ENCODE measurements at places on chromosomes 12 and 14.
A peak's percentile ranks its signal among the peaks of the same experiment; 100 is the strongest.

DNA sequence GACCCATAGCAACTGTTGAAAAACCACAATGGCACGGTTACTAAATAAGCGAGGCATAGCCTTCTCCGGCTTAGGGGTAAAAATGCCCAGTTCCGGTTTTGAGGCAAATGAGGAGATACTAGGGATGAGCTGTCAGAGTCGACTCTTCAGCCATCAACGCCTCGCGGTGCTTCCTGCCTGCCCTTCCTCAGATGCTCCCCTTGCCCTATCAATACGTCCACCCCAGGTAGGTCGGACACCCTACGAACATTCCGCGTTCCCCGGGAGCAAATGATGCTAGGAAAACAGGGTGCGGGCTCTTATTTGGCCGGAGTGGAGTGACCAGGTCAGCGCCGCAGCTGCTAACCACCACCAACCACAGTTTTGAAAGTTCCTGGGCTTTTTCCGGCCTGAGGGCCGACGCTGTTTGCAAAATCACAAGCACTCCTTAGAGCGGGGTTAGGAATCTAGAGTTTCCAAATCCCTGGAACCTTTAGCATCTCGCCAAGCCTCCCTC is 1.2 kb downstream of the SRSF9 start:
- peak; percentile 15 for DNase-seq

DNA sequence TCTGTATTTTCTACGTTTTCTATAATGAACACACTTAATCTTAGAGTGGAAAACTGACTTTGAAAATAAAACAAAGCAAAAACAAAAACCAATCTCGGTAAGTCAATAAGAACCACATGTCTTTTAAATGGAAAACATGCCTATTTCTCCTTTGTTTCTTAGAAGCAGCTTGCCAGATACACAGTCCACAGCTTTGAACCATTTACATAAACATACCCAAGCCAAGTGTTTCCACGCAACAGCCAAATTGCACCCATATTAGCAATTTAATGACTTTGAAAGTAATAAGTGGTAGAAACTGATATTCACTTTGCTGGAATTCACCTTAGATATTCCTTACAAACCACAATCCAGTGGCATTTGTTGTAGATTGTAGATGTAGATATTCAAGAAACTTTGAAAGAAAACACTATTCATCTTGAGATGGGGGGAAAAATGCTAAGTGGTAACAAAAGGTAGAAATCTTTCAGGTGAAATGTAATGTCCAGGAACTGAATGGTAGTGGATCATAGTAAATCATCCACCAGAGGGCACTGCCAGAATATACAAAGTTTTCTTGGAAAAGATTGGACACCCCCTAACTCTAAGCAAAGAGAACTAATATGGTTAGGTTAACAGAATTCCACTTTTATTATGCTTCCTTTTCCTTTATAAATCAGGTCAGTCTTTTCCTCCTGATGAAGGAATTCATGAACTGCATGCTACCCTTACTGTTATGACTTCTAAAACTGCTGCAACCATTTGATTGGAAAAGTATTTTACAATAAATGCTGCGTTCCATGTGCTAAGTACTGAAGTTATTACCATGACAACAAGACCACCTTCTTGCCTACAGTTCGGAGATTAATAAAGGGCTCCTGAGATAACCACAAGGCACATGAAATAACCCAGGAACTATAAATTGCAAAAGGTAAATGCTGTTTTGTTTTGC is 69.8 kb downstream of the RERG start:
- no peak for DNase-seq

GRCh38 chr14:76510181-76510580 is 134.2 kb downstream of the ESRRB start:
- DNase-seq, result no peak

- DNase-seq, result no peak
Observed at GRCh38 chr12:124130691-124131591, 157.9 kb downstream of the ZNF664 start.

DNA sequence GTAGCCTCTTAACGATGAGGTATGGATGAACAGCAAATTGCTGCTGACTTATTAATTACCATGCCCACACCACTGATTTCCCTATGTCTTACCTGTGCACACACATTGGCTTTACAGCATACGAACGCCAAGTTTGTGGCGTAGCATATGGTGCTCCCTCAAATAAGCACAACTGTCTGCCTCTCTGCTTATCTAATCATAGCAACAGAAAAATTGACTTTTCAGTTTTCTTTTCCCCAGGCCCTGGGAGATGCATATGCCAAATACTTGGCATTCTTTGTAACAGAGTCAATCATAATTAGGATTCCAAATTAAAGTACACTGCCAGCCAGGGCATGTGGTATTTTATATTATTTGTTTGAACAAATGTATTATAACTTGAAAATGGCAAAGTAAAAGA is 625.5 kb downstream of the DIO2 start:
- no peak for DNase-seq

DNA sequence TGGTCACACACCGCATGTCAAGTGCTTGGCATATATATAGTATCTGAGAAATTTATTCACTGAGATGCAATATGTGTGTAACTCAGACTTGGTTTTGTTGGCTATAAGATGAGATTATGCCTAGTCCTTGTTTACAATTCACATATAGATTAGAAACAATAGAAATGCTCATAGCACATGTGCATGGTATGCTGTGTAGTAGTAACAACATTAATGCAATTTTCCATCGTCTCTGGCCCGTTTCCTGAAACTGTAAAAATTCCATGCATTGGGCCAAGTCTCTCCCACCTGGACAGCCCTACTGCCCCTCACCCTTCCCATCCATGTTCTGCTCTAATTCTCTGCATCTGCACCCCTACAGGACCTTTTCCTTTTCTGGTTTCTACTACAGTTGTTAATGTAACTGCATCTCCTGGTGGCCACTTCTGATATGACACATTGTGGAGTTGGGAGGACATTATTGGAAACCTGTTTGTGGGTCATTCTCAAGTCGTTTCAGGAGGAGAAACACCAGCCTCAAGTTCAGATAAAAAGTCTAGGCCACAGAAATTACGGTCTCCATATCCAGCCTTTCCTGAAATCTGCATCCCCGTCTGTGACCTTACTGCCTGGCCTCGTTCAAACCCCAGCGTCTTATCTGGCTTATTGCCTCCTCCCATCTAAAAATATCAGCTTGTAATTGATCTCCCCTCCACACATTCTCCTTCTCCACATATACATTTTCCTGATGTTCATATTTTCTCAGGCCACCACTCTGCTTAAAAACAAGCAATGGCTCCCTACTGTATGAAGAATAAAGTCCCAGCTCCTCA is 37.5 kb downstream of the EMP1 start:
- no peak for DNase-seq

DNA sequence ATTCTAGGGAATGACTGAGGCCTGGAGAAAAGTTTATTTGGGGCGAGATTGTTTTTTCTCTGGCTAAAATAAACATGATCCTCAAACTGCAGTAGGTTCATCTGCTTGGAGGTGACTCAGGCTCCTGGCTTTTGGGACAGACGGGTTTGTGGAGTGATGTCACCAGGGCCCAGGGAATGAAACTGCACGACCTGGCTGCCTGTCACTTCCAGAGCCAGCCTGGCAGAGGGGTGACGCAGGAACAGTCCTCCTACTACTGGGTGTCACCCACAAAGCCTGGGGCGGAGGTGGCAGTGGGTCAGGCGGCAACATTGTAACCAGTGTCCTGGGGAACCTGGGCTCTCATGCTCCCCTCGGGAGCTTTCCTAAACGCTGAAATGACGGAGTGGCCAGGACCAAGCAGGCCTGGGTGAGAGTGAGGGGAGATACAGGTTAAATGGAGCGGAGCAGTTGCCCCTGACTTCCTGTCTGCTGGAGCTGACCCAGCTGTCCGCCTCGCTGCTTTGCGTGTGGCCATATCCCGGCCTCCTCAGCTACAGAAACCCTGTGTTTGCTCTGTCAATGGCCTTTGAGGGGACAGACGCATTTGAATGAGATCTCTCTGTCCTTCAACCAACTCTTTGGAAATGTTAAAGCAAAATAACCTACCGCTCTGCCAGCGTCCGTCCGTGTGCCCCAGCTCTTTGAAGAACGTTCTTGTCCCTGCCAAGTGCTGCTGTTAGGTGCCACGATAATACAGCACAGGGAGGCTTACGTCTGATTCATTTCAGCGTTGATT is 6.5 kb downstream of the HIP1R start:
- DNase-seq, result no peak

- DNase-seq, result no peak
Observed at GRCh38 chr12:40045656-40046055, 60.2 kb downstream of the SLC2A13 start.

- DNase-seq, result no peak
Observed at GRCh38 chr12:16634786-16635185, 28.8 kb upstream of the LMO3 start.

DNA sequence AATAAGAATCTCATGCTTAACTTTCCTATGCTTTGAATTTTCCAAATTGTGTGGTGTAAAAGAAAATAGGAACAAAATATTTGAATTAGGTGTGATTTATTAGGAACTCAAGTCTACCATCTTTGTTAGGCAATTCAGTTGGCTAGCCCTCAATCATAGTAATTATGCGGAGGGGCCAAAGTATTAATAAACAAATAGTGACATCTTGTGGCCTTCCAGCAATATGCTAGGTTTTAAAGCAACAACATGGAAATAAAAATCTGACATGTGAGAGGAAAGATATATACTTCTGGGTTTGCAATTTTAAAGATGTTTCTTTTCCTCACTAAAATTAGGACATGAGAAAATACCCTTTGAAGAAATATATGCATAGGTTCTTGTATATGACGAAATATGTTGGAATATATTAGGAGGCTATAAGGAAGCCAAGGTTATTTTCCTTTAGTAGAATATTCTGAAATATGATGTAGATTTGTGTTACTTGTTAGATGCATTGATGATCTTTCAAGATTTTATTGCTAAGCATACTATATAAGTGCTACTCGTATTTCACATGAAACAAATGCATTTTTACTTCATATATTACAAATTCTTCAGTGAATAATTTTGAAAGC is 200.4 kb downstream of the PTPRO start:
- DNase-seq, result no peak

- DNase-seq, result no peak
Observed at GRCh38 chr12:112598626-112599025, 179.9 kb downstream of the PTPN11 start.

DNA sequence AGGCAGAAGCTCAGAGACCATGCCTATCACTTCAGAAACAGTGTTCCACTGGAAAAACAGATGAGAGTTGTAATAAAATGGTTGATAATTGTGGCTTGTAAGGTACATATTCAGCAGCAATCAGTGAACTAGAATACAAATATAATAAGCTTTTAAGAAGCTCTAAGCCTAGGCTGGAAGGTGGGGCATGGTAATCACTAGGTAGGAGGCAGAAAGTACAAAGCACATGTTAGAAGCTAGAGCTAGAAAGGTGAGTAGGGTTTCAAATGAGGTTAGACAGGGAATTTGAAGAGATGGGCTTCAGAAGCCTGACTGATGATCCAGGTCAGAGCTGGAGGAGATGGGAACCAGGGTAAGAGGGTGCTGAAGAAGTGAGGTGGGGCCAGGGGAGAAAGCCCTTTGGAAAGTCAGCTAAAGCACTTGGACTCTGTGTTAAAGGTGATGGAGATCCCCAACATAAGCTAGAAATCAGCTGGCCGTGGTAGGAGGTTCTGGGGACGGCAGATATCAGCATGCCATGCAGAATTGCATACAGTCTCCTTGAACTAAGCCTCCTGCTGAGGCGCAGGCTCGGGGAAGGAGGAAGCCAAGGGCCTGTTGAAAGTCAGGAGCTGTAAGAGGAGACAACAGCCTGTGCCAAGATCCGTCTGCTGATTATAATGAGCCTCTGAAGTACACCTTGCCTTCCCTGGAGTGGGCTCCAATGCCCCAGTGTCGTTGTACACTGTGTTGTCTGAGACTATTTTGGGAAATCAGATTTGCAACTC is 659.4 kb downstream of the BCL11B start:
- no peak for DNase-seq

DNA sequence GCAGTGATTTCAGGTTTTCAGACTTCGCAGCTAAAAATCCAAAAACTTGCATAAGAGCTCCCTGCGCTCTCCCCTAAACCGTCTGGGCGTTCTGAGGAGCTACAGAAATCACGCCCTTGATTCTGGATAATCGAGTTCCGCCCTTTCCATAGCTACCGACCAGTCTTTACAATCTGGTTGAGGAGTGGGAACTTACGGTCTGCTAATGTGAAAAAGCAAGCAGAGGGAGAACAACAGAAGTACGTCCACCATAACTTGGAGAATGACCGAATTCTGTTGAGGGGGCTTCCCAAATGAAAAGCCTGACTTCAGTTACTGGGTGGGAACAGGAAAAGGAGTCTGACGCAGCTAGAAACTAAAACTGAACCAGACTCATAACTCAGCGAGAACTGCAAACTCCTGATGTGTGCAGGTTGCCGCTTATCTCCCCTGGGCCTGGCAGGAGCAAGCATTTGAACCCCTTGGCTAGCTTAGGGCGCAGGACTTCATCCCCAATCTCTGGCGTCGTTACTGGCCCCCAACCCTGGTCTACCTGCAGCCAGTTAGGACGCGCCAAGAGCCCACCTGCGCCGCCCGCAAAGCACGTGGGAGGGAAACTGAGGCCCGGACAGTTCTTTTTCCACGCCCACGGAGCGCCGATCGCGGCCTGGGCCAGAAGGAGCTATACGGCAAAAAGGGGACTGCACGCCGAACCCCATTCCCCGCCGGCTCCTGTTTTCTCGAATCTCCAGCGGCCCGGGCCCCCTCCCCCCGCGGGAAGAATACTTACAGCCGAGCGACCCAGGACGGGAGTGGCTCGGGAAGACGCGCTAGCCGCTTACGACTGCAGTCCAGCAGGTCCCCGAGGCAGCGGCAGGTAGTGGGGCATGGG is 838 bp downstream of the LRIG3 start:
- DNase-seq, result no peak

- no peak for DNase-seq
Observed at GRCh38 chr12:67592228-67593011, 56.1 kb upstream of the DYRK2 start.

DNA sequence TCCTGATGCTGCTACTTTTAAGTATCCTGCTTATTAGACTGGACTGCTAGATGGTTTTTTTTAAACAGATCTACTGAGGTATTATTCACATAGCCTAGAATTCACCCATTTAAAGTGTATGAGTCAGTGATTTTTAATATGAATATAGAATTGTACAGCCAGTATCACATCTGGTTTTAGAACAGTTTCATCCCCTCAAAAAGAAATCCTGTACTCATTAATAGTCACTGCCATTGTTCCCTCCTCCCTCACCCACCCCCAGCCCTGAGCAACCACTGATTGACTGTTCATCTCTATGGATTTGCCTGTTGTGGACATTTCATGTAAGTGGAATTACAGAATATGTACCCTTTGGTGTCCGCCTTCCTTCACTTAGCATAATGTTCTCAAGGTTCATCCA is 98.4 kb downstream of the PPP2R5C start:
- no peak for DNase-seq

GRCh38 chr12:4246116-4246515 is 27.4 kb upstream of the CCND2 start:
- no peak for DNase-seq

DNA sequence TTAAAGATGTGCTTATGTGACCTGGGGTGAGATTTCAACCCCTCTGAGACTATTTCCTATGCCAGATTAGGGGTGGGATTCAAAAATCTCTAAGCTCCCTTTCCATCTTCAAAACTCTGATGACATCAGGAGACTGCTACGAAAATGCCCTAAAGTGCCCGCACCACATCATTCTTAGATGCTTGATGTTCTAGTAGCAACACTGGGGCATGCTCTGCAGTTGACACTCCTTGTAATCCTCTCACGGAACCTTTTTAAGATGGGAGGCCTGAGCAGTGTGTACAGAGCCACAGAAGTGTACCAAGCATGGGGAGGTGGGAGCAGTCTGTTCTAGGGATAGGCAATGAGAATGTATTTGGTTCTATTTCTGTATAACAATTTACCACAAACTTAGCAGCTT is 12.2 kb downstream of the FOS start:
- no peak for DNase-seq

Measured in activated naive CD4-positive, alpha-beta T cell treated with Interleukin-2 at 50 U/mL for 16 hours (primary cell).